Ovary (tissue), 10 donors: ENCODE measurements at places on chromosomes 4 and X. TPM values are rescaled to one million over a fixed set of nuclear protein-coding genes. Genes with fewer than 3 reads are reported as not detected.

DNA sequence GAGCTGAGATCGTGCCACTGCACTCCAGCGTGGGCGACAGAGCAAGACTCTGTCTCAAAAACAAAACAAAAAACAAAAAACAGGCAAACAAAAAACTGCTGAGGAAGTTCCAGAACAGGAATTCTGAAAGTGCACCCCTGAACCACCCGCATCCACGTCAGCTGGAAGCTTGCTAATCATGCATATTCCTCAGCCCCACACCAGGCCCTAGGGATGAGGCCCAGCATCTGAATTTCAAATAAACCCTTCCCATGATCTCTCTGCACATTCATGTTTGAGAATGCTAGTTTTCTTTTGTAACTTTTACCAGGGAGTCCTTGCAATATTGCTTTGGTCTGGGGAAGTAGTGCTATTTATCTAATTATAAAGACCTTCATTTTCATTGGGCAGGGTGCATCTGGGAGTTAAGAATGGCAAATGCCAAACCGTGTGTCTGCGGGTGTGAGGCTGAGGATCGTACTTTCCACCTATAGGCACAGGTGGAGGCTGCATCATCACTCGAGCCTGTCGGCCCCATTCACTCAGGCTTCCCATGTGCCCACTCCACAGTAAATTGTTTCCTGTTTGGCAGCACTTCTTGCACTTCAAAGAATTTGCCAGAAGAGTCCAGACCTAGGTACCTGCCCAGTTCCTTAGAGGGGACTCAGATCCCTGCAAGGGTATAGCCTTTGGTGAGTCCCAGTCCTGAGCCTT is 23.6 kb downstream of the CCKAR start:
- no peak for DNase-seq

DNA sequence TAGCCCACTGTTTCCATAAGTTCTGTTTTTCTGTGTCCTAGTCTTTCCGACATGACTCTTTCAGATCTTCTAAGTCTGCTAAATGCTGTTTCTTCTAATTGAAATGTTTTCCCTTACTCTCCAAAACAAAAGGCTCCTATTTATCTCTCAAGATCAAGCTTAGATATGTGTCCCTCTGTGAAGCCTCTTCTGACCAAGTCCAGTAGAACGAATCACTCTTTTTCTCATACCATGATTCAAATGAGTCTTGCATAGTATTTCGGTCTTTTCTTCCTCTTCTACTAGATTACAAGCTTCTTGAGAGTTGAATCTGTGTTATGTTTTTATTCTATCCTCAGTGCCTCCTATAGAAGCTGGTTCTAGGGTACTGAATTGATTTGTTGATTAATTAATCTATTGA is 45.3 kb upstream of the PRDM8 start:
- no peak for DNase-seq

DNA sequence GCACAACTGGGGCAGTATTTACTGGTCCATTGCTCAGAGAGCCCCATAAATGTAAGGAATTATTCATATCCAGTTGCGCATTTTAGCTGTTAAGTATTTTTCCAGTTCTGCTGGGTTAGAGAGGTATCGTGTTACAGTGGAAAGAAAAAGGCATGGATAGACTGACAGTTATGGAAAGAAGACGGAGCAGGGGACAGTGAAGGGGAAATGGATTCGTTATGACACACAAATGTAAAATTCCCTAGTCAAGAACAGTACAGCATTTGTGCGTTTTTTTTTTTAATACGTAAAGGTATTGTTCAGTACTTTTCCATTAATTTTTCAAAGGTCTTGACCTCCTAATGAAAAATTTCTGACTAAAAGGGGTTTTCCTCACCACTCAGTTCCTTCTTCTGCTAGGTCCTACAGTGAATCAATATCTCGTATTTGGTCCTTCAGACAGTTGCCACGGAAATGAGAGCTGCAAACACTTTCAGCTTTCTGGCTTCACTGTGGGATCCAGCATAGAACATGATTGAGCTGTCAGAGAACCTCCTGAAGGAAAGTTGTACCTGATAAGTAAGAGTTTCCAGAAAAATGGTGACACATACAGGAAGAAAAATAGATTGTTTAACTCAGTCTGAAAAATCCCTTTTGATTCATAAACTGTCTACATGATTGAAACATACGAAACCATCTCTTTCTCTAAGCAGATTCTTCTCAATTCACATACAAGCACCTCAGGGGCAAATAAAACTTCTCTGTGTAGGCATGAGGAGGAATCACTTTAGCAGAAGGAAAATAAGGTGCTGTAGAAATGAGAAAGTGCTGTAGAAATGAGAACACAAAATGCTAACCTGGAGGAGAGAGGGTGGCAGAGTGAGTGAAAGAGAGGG is 21.8 kb upstream of the BBS12 start:
- no peak for DNase-seq

- no peak for DNase-seq
Measured at GRCh38 chr4:38577462-38577861, 86.5 kb upstream of the KLF3 start.

DNA sequence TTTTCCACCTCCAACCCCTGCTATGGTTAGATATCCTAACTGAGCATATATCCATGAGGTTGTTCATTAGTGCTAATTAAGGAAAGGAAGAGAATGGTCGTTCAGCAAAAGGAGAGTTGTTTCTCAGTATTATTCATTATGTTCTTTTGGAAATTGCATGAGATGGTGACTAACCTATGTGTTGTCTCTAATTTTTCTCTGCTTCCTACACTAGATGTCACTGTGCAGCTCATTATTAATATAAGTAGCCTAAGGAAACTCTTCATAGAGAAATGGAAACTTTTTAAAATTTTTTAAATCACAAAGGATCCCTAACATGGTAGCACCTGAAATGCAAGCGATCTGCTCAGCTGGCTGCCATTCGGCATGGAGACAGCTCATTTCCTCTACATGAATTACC is 67.7 kb upstream of the FAM9A start:
- DNase-seq = no peak

GRCh38 chrX:15398874-15399273 is 14.7 kb upstream of the VEGFD start:
- DNase-seq = no peak

DNA sequence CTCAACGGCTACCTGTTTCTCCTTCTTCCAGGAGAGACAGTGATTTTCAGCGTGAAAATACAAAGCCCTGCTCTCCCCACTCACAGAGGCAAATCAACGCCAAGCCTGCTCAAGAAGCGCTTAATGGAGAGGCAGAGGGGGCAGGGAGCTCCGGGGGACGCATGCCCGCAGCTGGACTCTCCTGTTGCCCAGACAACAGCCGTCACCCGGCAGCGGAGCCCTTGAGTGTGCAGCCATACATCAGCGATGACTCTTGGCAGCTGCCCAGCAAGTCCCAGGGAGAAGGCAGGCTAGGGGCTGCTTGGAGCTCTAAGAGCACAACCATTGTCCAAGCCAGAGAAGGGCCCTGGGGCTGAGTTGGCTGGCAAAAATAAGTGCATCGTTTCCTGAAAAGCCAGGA is 71.0 kb upstream of the AFAP1 start:
- DNase-seq = peak; percentile 48

DNA sequence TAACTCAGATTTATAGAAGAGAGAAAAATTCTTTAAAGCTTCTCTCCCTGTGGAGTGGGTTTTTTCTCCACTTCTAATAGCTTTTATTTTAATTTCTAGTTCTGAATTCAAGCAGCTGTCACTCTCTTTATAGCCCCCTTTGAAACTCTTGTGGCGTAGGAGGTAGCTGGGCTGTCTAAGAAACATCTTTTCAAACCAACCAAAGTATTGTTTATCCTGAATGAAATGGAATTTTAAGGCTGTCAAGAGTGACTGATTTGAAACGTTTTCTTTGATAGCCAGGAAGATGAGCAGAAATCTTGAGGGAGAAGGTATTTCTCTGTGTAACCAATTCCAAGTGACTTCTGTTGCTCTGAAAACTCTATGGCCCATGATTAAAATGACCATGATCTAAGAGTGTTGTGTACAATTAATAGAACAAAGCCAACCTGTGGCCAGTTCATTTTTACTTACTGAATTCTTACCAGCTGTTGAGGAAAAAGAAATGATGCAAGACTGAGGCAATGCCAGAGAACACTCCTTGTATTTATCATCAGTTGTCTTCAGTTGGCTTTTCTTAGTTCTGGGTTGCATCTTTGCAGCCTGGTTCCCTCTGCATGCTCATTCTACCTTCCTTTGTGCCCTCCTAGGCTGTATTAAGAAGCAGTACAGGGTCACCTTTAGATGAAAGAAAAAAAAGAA is 298.4 kb downstream of the ARHGAP10 start:
- DNase-seq = no peak

The IL1RAPL1 gene
- 0.80 TPM for total RNA-seq

The PDLIM3 gene
- total RNA-seq = 144 TPM

The HEPH gene
- total RNA-seq = 17.1 TPM

The NR0B1 gene
- 1.3 TPM for total RNA-seq
